Motor neuron (in vitro differentiated cells): ENCODE measurements at places on chromosomes 5 and 9.

GRCh38 chr5:170186856-170187255 lies 45.9 kb upstream of the C5orf58 start:
- ATAC-seq, result no peak

DNA sequence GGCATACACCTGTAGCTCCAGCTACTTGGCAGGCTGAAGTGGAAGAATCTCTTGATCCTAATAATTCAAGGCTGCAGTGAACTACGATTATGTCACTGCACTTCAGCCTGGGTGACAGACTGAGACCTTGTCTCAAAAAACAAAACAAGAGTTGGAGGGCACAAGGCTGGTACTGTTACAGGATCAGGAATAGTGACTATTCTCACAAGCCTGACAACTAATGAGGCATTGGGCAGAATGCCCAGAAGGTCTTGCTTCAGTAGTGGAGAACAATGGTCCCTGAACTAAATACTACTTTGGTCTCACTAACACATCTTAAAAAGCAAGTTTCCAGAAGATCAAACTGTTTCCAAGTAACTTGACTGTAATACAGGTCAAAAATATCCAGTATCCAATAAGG lies 182.9 kb upstream of the RFX3 start:
- no peak for ATAC-seq

GRCh38 chr5:37153661-37154060 lies 95.5 kb downstream of the CPLANE1 start:
- no peak for ATAC-seq

DNA sequence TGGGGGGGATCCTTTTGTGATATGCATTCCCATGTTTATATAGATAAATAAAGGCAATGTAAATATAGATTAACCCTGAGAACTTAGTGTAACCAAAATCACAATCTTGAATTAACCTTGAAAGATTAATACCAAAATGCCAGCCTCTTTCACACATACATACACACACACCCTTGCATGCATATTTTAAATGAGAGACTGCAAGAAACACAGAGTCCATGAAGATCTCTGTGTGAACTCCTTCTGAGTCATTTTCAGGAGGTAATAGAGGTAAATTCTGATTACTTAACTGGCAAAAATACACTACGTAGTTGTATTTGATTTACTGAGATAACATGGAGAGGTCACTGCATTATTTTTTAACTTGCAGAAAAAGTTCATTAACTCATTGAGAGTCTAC lies 118.0 kb downstream of the SLF1 start:
- peak; percentile 63 for ATAC-seq
